Activated CD4-positive, alpha-beta T cell treated with anti-CD3 and anti-CD28 coated beads, Interleukin-2, amount 50 U/mL, for 4 hours (primary cell): ENCODE measurements at places on chromosomes 3 and 15.

GRCh38 chr3:155420881-155421486, 127.5 kb upstream of the STRIT1 start:
- no peak for DNase-seq

- no peak for DNase-seq
Observed at GRCh38 chr3:134351427-134351826, 22.8 kb downstream of the AMOTL2 start.

- DNase-seq: no peak
Observed at GRCh38 chr3:168850109-168850508, 754.4 kb upstream of the GOLIM4 start.

DNA sequence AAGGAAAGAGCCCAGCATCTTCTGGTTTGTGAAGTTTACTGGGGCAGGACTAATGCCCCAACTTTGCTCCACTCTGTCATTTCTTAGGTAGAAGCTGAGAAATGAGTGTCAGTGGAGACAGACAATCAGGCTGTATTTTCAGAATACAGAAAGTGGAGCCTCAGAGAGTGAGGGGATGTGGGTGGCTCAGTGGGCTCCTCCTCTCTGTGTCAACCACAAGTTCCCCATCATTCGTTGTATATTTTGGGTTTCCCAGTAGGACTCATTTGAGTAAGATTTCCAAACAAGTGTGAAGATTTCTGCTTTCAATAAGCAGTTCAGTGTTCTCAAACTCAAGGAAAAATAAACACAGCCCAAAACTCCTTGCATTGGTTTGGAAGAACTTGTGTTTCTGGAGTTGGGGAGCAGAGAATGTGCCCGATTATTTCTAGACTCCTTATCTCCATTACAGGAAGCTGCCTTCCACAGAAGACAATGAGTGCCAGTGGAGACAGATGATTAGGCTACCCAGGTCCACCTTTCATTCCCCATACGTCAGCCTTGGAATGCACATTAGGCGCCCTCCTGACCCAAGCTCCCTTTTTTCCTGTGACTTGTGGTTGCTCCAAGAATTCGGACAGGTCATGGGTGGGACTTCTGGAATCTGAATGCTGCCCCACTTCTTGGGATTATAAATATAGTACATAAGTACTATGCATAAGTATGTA, 792.1 kb upstream of the LMCD1 start:
- DNase-seq: no peak

GRCh38 chr3:117611211-117611610, 901.6 kb downstream of the TUSC7 start:
- DNase-seq: no peak

DNA sequence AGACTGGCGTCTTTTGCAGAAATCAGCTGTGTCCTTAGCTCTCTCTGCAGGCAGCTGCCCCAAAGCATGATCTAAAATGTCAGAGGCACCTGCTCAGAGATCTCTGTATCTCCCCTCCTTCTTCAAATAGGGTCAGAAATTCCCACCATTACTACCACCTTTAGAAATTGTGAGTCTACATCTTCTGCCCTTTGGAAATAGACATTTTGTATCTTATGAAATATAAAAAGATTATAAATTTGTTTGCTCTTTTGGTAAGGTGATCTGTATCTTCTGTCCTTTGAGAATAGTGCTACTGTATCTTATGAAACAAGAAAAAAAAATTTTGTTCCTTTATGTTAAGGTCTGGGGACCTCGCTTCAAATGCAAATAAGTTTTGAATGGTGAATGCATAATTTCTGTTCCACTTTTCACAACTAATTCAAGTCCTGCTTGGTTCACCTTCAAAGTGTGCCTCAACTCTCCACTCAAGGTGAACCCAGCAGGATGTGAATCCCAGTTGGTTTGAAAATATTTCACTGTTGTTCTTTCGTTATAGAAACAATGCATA, 28.3 kb upstream of the GPD1L start:
- DNase-seq: no peak

GRCh38 chr3:131072845-131073244, 46.2 kb downstream of the NEK11 start:
- no peak for DNase-seq

GRCh38 chr3:127394031-127394430, 106.2 kb upstream of the PRR20G start:
- DNase-seq: no peak
